Memory B cell (primary cell): ENCODE measurements at places on chromosomes 7 and 10.

DNA sequence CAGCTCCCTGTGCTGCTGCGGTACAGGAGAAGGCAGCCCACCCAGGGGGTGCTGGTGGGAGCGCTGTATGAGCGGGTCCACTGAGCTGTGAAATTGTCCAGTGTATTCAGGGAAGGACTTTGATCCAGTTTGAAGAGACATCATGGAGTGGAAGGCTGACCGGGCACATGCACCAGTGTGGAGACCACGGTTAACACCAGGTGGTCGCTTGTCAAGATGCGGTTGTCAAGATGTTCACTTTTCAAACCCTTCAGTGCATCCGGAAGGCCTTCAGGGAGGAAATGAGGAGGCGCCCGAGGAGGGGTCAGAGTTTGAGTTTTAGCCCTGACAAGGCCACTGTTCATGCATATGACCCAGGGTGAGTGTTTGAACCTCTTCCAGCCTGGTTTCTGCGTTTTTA lies 6.1 kb downstream of the DOCK1 start:
- no peak for DNase-seq

DNA sequence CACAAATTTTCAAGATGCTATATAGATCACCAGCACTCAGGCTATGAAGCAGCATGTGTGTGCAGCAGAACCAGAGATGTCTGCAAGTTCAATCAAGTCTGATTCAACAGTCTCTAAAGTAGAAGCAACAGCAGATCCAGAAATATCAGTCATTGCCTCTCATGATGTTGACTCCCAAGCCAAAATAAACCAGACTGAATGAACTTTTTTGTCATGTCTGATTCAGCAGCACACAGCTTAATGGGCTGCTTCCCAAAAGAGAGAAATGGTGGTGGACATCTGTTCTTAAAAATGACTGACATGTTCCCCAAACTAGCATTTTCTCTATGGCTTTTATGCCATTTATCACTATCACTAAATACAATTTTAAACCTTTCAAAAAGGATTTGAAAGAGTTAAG lies 53.8 kb downstream of the TMEM26 start:
- DNase-seq: no peak

DNA sequence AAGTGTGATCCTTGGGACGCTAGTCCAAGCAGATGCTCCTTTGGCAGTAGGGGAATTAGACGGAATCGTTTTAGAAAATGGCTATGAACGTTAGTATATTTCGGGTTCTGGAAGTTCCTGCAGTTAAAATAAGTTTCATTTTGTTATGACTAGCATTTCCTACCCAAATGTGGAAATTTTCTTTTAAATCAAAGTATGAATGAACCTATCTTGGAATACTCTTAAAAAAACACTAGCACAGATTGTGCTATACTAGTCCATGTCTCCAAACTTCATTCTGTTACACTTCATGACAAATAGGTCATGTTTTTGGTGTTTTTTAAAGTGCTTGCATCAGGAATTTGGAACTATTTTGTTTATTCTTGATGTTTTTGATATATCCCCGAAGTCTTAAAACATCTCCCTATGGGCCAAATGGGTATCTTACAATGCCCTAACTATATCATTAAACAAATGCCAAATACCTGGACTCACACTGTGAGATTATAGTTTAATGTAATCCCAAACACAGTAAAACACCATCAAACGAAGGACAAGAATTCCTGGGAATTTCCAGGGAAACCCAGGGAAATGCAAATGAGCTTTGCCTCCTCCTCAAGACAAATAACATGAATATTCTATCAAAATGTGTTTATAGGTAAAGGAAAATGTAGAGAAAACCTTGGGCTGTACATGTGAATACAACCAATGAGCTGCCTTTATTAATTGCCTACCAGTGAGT lies 75.9 kb upstream of the PTPRZ1 start:
- no peak for DNase-seq

- DNase-seq: no peak
These were observed at the start of gene GPNMB for GRCh38 chr7:23246555-23246954. TSS of gene GPNMB (plus strand) at chr7:23246775. CDS start at chr7:23246858, 83 bp downstream.

- no peak for DNase-seq
These were observed 8.9 kb upstream of the VSTM4 start for GRCh38 chr10:49123981-49124950.

- DNase-seq: no peak
These were observed 738.8 kb upstream of the POT1 start for GRCh38 chr7:125668321-125668993.

- no peak for DNase-seq
These were observed 246.2 kb downstream of the ETV1 start for GRCh38 chr7:13743226-13743625.

DNA sequence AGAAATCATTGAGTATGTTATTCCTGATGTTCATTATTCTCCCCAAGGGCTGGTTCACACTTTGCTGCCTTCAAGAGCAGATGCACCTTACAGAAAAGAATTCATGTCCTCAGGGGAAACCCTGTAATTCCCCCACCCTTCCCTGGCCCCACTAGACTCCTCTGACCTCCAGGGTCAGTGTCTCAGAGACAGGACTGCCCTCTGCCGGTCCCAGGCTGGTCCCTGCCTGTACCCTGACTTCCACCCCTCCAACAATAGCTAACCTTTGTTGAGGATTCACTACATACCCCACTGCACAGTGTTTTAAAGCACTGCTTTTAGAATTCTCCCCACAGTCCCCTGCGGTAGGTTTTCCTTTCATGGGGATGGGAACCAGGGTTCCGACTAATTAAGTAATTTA lies 4.4 kb upstream of the SEPHS1 start:
- no peak for DNase-seq

GRCh38 chr7:28036696-28037095 lies 143.9 kb downstream of the JAZF1 start:
- DNase-seq: no peak

GRCh38 chr10:93039721-93040120 lies 20.9 kb upstream of the CYP26C1 start:
- DNase-seq: no peak

DNA sequence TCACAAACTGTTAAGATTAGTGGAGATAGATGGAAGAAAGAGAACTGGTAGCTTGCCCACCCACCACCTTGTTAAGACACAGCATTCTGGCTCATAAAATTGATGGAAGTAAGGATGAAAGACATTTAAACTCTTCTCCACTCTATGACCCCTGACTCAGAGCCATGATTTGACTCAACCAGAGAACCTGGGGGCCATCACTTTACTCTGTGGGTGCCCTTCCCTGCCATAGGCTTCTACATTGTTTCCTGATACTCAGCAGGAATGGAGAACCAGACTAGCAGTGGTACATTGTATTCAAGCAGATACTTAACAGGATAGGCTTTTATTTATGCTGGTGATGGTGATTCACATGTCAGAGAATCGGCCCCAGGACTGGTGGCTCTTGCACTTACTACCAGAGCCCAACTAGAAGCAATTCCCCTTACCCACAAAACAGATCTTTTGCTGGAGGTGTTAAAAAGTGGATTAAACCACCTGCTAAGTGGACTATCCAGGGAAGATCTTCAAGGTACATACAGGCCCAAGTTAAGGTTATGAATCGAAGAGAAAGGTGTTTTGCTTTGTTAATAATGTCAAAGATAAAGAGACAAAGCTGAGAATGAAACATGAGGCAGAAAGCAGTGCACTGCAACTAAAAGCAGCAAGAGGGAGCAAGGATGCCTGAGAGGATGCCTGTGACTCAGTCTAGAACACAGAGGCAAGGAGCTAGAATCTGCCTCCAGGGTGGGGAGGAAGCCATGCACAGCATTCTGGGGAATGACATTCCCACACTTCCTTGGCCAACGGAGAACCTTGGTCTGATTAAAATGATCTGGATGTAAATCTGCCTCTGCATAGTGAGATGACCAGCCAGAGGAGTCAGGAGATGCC lies 36.0 kb upstream of the GLI3 start:
- no peak for DNase-seq

GRCh38 chr10:100448951-100449350 lies 13.9 kb upstream of the WNT8B start:
- no peak for DNase-seq

GRCh38 chr10:59240582-59241183 lies 64.2 kb downstream of the PHYHIPL start:
- DNase-seq: no peak

DNA sequence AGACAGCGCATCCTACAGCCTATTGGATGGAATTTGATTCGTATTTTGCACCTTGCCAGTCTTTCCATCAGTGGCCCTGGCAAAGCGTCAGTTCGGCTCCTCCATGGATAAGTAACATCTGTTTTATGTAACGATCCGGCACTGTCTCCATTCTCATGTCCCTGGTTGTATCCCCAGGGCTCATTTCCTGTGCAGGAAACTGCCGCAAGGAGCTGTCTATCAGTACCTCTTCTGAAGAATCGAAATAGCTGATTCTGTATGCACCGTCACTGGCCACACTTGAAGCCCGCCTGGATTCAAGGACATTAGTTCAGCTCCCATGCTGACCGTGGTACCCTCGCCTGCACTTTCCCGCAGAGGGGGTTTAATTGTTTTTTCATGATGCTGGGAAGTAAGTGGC lies 53.1 kb upstream of the NPS start:
- no peak for DNase-seq

DNA sequence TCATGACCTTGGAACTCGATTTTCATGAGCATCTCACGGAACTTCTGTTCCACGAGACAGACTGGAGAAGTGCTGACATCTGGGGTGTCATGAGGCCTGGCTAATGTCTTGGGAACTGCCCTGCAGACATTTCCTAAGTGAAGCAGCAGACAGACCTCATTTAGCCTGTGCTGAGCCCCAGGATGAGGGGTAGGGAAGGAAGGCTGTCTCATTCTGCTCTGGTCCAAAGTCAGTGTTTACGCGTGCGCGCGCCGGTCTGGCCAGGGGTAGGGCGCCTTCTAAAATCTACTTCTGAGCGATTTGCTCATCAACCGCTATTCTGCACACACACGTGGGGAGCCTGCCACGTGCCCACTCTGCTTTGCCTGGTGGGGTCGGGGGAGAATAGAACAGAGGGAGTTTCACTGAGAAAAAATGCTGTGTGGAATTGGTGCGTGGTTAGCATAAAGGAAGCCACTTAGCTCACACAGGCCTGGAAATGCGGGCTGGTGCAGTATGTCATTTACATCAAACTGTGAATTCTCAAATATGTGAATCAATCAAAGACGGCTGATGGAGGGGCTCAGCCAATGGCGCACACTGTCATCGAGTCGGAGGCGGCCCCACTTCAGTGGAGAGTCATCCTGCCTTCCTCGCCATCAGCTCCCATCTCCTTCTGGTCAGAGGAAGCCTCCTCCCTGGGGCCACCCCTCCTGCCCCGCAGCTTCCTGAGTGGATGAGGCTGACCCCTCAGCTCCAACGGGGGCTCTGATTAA lies 335.1 kb downstream of the ADARB2 start:
- DNase-seq: peak; percentile 2

- DNase-seq: peak; percentile 62
These were observed 822 bp downstream of the ZNF800 start for GRCh38 chr7:127391591-127392181.

DNA sequence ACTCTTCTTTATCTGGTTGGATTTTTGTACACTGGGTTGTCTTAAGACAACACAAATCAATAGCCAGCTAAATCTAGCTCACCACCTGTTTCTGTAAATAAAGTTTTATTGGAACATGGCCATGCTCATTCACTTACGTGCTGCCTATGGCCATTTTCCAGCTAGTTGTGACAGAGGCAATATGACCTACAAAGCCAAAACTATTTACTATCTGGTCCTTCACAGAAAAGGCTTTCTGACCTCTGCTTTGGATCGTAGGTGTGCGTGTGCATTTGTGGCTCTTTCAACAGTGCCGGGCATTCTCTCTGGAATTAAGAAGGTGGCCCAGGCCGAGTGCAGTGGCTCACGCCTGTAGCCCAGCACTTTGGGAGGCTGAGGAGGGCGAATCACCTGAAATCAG lies 45.5 kb downstream of the NRAP start:
- DNase-seq: no peak

DNA sequence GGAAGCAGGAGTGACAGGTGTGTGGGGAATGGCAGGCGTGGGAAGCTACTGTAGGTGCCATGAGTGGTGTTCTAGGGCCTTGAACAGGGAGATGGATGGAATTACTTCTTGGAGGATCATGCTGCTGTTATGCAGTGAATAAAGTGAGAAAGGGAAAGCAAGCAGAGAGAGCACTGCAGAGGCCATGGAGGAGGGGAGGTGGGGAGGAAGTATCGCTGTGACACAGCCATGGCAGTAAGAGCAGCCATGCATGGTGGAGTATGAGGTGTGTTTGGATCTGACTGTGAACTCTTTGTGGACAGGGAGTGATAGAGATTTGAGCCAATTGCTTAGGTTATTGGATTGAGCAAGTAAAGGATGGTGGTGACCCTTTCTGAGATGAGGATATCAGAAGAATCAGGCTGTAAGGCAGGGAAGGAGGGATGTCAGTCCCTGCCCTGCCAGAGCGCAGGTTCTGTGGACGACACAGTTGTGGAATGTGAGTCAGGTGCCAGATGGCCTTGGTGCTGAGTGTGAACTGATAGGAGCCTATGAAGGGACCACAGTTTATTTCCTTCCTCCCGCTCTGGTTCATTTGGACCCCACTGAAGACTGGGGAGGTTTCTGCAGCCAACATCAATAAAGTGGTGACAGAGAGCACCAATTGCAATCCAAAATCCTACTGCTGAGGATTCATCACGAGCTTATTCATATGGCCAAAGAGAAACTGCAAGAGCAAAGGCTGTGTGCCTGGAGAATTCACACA lies 105.5 kb upstream of the TMEM72 start:
- no peak for DNase-seq
